ENCODE measurements at places on chromosomes 7 and 10.

- ATAC-seq, result no peak
Observed at GRCh38 chr10:44779511-44779910, 131.6 kb upstream of the TMEM72 start.

GRCh38 chr7:84647797-84648757, 453.5 kb upstream of the SEMA3A start:
- no peak for ATAC-seq

DNA sequence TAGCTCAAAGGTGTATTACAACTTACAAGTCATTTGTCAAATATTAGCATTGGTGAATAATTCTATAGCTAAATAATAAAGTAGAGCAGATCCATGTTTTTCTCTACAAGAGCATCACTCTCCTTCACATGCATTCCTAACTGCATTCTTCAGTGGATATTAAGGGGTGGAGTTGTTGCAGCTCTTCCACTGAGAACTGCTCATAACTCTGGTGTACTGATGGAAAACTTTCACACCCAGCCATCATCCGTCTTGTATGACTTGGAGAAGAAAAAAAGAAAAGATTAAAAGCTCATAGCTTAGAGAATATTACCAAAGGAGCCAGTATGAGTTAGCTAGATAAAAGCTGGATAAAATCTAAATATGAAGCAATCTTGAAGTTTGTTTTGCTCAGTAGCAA, 10.2 kb upstream of the FAM13C start:
- ATAC-seq, result no peak

DNA sequence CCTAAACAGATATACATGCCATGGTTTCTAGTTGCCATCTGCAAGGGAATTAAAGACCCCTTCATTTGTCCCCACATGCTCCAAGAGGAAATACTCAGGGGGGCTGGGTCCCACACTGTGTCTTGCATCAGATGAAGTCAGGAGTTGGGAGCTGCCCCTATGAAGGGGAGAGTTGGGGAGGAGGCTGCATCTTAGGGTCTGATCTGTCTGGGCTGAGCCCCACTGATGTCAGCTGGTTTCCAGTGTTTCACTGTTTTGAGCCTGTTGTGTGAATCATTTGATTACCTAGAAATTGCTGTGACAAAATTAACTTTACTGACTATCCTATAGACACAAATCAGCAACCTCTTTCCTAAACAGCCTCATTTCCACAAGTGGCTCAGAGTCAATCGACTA, 4.9 kb upstream of the ADCY1 start:
- no peak for ATAC-seq

- no peak for ATAC-seq
Observed at GRCh38 chr7:90210981-90211380, 559 bp upstream of the STEAP2 start.

GRCh38 chr7:40288827-40289226, 154.0 kb downstream of the SUGCT start:
- ATAC-seq, result no peak

DNA sequence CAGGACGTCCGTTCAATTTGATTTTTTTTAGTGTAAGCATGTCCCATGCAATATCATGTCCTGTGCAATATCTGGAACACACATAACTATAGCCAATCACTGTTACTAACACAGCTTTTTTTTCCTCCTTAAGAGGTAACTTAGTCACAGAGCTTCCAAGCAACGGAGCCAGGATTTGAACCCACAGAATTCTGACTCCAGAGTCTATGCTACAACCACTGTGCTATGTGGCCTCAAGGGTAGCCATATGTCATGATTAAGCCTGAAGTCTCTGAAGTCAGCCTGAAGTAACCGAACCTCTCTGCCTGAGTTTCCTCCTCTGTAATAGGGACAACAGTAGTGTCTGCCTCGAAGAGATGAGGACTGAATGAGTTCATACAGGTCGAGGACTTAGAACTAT, 42.2 kb upstream of the TCF7L2 start:
- ATAC-seq, result no peak

DNA sequence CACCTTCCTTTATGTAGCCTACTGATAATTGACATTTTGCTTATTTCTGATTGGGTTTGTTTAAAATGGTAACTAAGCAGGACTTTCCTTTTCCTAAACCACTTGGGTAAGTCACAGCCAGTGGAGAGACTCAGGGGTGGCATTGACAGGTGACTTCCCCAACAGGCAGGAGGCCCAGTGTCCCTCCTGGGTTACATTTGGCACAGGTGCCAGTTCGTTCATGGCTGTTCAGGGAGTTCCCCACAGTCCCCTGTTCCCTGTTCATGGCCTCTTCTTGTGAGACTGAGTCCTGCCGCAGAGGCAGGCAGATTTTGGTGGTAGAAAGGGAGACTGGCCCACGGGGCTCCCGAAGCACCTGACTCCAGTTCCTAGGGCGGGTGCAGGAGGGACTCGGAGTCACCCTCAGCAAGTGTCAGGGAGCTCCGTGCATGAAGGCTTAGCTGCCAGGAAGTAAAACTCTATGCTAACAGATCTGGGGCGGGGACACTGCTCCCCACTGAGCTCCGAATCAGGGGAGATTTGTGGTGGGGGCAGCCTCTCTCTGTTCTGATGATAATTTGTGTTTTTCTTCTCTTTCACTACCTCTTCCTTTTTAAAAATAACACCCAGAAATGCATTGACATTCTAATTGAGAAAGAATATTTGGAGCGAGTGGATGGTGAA, 84.1 kb downstream of the EZH2 start:
- ATAC-seq, result no peak

GRCh38 chr10:77820349-77820748, 106.2 kb downstream of the DLG5 start:
- peak; percentile 34 for ATAC-seq

- peak; percentile 36 for ATAC-seq
Observed at GRCh38 chr7:16847381-16847860, 34.4 kb downstream of the AGR3 start.

- no peak for ATAC-seq
Observed at GRCh38 chr10:81876253-81877077, 1.5 kb downstream of the NRG3 start.

DNA sequence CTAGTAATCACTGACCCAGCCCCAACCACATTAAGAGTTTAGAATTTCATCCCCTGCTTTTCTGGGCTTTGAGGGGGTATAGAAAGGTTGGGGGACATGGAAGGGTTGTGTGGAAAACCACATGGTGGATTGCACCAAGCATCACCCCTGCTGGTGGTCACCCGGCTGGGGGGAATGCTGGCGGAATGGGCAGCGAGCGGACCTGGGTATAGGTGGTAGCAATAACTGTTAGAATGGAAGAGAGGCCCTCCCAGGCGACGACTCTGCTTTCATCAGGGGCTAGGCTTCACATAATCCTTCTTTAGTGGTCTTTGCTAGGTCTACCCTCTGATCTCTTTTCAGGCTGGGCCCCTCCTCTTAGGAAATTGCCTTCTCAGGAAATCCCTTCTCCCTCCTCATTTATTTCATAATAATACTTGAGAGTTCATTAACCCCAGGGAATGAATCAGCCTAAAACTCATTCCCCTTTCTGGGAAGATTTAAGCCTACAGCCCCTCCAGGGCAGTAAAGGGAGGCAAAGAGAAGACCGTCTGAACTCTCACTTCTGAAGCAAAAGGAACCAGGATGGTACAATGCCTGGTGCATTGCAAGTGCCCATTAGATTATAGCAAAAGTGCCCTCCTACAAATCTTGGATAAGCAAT, 90.7 kb upstream of the LEP start:
- ATAC-seq, result no peak

DNA sequence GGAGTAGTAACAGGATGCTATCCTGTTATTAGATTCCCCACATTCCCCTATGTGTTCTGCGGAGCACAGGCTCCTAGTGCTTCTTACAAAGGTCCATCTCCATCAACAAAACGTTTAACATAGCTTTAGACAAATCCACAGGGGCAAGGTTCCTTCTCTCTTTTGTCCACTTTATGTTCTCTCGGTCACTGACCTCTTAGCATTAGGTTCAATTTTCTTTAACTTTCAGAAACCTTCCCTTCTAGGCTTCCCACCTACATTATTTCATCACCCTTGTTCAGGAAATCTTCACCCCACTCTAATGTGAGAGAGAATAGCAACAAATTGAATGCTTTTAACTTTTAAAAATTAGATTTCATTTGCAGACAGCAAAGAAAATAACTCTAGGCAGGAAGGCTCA, 84.9 kb downstream of the DOCK4 start:
- ATAC-seq, result no peak

- ATAC-seq, result no peak
Observed at GRCh38 chr7:87960239-87960638, 26.2 kb downstream of the ADAM22 start.

DNA sequence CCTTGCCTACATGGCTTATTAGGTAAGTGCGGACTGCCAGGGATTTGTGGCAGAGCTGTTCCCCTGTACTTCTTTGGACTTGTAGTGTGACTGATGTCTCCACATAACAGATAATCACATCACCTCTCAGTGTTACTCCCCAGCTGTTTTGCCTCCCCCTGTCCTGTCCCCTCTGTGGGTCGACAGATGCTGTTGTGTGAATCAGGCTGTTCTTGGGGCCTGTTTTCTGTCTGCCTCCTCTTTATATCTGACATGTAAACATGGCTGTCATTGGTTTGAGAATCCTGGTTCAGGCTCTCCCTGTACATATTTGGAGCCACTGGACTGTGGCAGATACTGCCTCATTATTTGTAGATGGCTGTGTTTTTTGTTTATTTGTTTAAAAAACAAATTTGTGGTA, 22.7 kb downstream of the CCNY start:
- ATAC-seq, result no peak

- no peak for ATAC-seq
Observed at GRCh38 chr7:80991654-80992053, 72.8 kb upstream of the SEMA3C start.

DNA sequence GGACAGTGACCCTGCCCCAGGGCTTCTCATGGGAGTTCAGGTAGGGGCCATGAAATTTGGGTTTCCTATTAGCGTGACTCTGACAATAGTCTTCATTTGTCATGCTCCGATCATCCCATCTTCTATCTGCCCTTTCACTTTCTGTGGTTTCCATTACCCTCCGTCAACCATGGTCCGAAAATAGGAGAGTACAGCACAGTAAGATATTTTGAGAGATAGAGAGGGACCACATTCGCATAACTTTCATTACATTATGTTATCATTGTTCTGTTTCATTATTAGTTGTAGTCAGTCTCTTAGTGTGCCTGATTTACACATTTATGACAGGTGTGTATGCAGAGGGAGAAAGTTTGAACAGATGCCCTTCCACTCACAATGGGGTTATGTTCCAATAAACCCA, 649.2 kb downstream of the SDK1 start:
- ATAC-seq, result no peak

DNA sequence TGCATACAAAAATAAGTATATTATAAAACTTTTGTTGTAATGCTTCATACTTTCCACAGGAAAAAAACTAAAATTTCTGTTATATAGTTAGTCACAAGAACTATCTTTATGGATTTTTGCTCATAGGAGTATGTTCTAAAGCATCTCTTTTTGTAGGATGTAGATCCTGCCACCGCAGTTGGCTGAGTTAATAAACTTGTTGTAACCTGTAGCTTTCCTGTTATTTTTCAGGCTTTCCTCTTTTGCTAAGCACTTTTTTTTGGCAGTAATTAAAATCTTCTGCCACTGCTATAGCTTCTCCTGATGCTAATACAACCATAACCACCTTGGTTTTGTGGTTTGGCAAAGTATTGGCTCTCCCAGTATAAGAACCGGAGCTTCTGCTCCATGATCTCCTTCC, 60.3 kb downstream of the WNT2 start:
- no peak for ATAC-seq

- ATAC-seq, result no peak
Observed at GRCh38 chr7:73869011-73869798, 8.2 kb downstream of the TMEM270 start.

GRCh38 chr10:85655411-85655810, 711.2 kb downstream of the GRID1 start:
- no peak for ATAC-seq

DNA sequence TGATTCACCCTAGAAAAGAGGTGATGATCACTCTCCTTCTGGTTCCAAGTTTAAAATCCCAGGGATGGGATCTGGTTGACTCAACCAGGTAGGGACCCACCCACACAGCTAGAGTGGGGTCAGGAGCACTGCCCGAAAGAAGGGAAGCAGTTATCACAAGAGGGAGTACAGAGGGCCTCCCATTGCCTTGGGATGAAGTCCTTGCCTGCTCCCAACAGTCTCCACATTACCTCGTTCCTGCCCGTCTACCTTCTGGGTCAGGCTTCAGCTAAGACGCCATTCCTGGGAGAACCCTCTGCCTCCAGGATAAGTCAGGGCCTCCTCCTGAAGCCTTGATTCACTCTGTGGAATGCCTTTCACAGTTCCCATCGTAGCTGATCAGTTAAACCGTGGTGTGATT, 23.8 kb downstream of the ZMIZ2 start:
- no peak for ATAC-seq

DNA sequence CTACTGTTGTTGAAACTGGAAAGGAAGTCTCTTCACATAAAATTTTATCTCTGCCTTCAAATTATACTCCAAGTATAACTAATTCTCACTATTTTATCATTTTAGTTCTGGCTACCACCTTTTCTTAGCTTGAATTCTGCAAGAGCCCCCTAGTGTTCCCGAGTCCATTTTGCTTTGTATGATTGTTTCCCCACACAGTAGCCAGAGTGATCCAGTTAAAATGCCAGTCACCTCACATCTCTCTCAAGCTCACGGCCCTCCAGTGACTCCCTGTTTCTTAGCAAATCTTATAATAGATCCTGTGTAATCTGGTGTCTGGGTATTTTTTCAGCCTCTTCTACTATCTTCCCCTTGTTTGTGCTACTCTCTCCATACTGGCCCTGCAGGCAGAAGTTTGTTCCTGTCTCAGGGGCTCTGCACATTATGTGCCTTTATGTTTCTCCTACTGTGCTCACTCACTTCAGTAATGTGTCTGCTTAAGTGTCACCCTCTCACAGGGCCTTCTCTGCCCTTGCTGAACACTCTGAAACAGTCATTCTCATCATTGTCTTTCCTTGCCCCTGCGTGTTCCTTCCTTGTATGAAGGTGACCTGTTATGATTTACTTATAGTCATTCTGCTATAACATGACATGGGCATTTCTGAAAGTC, 8.9 kb downstream of the WAC start:
- ATAC-seq, result no peak

DNA sequence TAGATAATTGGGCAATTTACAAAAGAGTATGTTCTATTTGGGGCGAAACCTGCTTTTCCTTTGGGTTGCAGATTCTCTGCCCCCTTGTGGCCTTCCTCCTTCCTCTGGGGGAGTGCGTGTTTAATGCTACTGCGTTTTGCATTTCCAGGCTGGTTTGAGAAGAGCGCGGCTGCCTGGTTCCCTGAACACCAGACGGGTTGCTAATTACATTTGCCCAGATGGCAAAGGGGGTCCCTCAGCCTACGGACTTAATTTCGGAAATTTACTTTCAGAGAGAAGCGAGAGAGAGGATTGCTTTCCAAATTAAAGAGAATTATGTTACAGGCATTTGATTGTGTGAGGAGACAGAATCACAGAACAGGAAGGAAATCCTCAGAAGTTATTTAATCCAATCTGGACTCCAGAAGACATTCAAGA, 91.9 kb upstream of the JAZF1 start:
- ATAC-seq, result no peak

GRCh38 chr7:84524714-84525694, 330.4 kb upstream of the SEMA3A start:
- ATAC-seq, result no peak
